GM12891 (cell line): ENCODE measurements at places on chromosomes 4 and X.

GRCh38 chr4:81494031-81494431, 22.3 kb upstream of the RASGEF1B start:
- DNase-seq = no peak

DNA sequence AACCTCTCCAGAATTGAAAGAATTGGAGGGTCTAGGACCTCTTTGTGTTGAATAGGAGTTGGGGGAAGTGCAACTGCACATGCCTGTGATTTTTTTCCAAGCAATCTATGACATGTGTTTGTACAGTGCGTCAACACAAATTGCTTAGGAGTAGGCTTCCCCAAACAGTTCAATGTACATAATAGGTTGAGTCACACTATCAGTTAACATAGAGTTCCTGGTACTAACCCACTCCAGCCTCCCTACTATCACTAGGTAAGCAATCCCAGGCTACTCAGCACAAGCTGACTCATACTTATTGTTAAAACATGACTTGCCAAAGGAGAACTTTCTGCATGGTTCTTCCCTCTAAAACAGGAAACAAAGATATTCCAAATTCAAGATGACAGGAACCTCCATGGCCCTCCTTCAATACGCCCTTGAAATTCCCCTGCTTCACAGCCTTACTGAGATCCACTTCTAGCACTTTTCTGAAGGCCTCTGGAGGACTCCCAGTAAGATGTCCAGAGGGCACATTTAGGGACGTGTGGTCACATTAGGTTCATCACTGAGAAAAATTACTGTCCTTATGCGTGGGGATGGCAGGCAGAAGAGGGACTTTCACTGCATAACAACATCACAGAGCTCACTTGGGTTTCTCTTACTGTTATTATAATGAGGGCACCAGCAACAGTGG, 8.4 kb upstream of the VSIG1 start:
- DNase-seq = no peak

GRCh38 chr4:33090910-33091309, 2370.7 kb downstream of the PCDH7 start:
- no peak for DNase-seq

DNA sequence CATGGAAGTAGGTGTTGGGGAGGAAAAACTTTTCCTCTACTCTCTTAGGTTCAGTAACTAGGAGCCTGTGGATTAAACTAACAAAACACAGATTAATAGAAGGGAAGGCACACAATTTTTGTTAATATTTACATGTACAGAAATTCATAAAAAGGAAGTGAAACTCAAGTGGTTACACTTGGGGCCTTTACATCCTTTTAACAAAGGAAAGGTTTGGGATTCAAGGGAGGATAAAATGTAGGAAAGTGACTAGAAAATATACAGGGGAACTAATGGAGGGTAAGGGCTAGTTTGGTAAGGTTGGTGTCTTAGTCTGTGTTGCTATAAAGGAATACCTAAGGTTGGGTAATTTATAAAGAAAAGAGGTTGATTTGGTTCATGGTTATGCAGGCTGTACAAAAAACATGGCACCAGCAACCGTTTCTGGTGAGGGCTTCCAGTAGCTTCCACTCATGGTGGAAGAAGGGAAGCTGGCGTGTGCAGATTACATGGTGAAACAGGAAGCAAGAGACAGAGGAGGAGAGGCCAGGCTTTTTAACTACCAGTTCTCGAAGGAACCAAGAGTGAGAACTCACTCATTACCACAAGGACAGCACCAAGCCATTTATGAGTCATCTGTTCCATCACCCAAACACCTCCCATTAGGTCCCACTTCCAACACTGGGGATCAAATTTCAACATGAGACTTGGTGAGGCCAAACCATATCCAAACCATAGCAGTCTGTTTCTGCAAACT, 124.4 kb downstream of the CHRDL1 start:
- no peak for DNase-seq

DNA sequence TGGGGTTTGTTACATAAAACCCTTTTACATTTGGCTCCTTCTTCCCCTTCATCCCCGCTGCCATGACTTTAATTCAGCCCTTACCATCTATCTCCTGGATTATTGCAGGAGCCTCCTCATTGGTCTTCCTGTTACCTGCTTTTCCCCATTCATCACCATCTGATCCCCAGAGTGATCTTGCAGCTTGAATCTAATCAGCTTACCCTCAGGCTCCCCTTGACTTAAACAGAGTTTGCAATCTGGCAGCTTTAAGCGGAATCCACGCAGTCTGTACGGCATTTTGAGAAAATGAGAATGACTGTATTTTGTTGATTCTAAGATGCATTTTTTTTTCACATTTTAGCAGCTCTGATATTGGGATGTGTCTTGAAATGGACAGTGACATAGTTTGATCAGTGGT, 14.9 kb upstream of the PPEF1 start:
- no peak for DNase-seq

- DNase-seq = no peak
Observed at GRCh38 chr4:40334591-40335524, at the start of gene CHRNA9. Gene CHRNA9, plus strand, starts transcription at chr4:40335333. Its CDS starts 135 bp downstream, at chr4:40335468.

DNA sequence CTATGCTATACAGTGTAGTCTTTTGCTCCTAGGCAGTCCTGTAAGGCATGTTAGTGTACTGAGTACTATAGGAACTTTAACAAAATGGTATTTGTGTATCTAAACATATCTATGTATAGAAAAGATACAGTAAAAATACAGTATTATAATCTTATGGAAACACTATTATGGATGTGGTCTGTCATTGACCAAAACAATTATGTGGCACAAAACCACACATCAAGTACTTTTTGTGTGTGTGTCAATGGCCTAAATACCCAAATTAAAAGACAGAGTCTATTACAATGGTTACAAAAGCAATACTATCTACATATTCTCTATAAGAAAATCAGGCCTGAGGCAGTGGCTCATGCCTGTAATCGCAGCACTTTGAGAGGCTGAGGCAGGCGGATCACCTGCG, 610.2 kb upstream of the NDST4 start:
- no peak for DNase-seq

GRCh38 chrX:115367455-115367854, 77.9 kb downstream of the LUZP4 start:
- DNase-seq = no peak

- DNase-seq = no peak
Observed at GRCh38 chrX:106897259-106897658, 5.9 kb downstream of the RIPPLY1 start.

- DNase-seq = no peak
Observed at GRCh38 chrX:69068301-69069085, 96.8 kb downstream of the PJA1 start.

- no peak for DNase-seq
Observed at GRCh38 chr4:48963042-48963679, 22.9 kb upstream of the CWH43 start.

DNA sequence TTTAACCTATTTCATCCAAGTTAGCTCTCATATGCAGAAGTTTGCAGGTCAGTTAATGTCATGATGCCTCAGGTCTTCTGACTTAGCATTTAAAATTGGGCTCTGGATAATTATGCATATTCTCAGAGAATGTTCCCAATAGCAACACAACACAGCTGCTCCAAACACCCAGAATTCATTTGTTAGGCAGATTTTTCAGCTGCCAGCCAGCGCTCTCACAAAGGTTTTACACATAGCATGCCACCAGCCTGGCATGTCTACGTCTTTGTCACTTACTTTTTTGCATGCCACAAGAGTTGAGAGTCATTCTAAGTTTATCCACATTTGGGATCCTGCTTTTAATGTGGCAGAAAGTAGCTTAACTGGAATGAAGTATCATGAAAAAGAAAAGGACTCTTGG, 84.8 kb downstream of the LIMCH1 start:
- no peak for DNase-seq

DNA sequence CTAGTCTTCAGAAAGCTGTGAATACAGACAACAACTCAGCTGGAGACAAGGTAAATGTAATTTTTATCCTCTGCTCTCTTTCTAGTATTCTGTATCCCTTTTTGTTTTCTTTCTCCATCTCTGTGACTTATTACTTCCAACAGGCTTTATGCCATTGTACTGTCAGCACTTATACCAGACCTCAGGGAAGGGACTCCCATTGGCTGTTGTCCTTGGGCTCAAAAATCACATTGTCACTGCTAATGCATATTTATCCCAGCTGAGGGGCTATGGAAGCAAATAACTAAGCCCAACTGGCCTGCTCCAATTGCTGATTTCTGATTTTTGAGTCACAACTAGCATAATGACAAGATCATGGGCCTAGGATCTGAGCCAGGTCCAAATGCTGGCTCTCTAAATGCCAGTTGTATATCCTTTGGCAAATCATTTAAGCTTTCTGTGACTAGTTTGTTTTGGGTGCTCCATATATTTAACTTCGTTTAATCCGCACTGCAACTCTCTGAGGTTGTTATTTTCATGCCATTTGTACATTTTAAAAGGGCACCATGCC, 395.1 kb upstream of the GNPDA2 start:
- no peak for DNase-seq

DNA sequence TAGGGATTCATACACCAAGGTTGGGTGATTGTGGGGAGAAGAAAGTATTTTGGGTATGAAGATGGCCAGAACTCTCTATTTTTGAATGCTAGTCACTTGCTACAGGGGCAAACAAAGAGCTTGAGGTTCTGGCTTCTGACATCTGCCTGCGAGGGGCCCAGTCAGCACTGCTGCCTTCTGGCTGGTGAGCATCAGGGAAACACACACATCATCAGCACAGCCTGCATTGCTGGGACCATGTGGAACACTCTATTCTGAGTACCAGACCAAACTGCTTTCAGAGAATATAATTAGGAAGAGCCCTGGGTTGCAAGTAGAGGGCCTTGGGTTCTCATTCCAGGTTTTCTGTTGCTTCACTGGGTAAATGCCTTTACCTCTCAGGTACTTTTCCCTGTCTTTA, 14.1 kb downstream of the TRPC5 start:
- DNase-seq = no peak

DNA sequence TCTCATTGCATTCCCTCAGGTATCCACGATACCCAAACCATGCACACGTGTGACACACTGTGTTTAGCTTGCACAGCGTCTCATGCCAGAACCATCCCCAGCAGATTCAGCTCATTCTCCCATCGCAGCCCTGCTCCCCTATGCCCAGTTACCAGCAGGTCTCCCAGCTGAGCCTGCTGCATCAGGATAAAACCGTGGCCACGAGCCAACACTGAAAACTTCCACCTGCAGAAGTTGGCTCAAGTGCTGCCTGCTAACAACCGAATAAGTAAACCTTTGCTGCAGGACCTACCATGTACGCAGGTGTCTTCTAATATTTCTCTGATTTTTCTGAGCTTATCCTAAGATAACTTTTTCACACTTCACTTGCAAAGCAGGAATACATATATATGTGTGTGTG, 120.4 kb upstream of the STS start:
- no peak for DNase-seq

DNA sequence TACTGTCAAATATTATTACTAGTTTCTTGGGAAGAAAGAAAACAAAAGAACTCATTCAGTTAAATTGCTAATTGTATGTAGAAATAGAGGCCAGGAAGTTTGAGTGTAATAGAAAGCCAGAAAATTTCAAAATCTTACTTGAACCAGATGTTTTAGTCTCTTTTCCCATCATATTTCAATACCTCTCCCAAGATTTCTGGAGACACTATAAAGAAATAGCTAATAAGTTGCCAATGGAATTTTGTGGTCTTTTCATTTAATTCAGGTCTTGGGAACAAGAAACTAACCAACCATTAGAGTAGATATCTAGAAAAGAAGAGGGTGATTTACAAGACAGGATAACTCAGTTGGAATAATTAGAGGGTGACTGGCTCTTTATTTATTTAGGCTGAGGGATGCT, 112.2 kb downstream of the AGTR2 start:
- DNase-seq = no peak

- DNase-seq = no peak
Observed at GRCh38 chr4:163591614-163592020, 97.1 kb downstream of the TMA16 start.

- DNase-seq = no peak
Observed at GRCh38 chr4:164943192-164943591, 34.3 kb downstream of the TRIM61 start.

DNA sequence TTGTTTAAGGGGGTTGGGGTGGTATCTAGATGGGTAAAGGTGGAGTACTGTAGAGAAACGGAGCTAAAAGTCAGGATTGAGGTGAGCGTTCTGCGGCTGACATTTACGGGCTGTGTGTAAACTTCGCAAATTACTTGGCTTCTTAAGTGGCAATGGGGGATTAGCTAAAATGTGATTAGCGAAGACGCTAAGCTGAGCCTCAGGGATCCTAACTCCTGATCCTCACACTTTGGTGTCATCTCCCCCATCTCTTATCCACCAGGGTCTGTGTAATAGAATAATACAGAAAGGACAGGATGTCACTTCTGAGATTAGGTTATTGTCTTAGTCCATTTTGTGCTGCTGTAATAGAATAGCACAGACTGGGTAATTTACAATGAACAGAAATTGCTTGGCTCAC, 10.6 kb upstream of the FAT1 start:
- no peak for DNase-seq

GRCh38 chr4:86557526-86557925, 36.6 kb upstream of the PTPN13 start:
- no peak for DNase-seq

- no peak for DNase-seq
Observed at GRCh38 chrX:56802428-56802827, 73.4 kb downstream of the NBDY start.

- DNase-seq = no peak
Observed at GRCh38 chr4:47717188-47717587, 120.7 kb downstream of the CORIN start.

GRCh38 chrX:13688958-13689740, at the start of gene RAB9A:
Gene RAB9A, plus strand, starts transcription at chrX:13689128. Its CDS starts 19,619 bp downstream, at chrX:13708747.
- DNase-seq = peak; percentile 48

DNA sequence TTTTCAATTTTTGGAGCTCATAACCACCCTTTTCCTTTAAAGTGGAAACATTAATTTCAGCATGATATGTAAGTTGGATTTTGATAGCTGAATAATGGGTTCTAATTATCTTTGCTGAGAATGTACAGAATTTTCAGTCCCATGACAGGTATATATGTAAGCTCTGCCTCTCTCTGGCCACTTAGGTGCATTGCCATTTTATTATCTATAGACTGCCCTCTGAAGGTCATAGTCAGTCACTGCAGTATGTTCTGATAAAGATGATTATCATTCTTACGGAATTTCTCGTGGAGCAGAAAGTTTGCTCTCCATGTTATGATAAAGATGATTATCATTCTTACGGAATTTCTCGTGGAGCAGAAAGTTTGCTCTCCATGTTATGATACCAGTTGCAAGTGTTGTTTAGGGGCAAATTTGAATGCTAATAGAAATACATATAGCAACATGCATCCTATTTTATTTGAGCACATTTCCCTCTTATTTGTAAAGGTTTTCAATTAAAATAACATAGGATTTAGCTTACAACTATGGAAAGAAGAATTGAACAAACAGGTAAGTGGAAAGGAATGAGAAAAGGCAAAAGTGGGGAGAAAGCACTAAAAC, 10.4 kb downstream of the AFP start:
- peak; percentile 7 for DNase-seq

DNA sequence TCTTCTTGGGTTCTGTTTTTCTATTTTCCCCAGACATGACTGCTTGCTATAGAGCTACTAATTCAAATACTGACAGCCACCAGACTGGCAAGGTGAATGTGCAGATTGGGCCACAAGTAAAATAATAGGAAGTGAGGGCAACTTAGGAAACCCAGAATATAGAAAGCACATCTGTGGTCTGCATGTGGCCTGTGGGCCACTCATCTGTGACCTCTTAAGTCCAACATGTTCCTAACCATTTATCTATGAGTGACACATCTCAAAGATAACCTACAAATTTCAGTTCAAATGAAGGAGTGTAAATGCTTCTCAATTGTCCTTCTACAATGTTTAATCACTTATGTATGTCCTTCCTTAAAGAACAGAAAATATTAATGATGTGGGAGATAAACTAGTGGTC, 128.9 kb downstream of the REELD1 start:
- DNase-seq = no peak

- DNase-seq = no peak
Observed at GRCh38 chrX:17161991-17162390, 213.0 kb upstream of the NHS start.
